GM04504 (cell line): ENCODE measurements at places on chromosomes 2 and 18.

GRCh38 chr2:75558786-75559679 is 1.7 kb downstream of the EVA1A start:
- no peak for DNase-seq

- DNase-seq = no peak
Measured at GRCh38 chr2:82508702-82509101, 1950.4 kb downstream of the SUCLG1 start.

DNA sequence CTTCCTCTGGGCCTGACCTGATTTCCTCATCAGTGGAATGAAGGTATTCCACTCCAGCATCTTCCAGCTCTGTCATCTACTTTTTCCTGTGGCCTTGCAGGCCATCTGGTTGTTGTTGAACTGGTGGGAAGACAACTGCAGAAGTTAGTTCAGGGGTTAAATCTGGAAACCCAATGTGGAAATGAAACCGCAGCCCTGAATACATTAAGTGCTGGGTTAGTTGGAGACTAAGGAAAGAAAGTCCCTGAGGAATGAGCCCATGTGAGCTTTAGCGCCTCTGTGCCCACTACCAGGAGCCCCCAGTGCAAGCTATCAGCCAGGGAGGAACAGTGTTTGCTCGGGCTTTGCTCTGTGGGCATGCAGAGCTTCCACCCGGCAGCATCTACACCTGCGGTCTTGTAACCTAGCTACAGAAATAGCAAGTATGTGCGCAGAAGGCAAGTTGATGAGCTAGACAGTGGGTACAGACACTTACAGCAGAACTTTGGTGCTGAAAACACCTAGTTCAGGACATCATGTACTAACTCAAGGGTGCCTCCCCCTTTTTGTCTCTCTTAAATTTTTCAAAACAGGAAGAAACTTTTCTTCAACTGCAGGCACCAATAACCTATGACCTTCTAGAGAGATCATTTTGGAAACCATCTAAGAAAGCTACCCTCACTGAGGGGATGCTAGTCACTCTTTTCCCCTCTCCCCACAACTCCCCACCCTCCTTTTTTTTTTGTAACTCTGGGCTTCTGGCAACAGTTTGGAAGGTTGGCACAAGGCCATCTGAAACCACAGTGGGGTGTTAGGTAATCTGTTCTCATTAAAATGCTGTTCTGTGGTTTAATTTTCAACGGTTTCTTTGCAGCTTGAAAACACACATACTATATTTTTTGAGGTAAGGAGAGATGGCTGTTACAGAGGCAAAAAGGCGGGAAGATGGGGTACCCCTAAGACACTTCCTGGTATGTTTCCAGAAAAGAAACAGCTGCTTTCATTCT is 18.3 kb upstream of the CXCR4 start:
- DNase-seq = no peak

GRCh38 chr2:220147161-220148038 is 520.0 kb downstream of the SLC4A3 start:
- peak; percentile 32 for DNase-seq
